ENCODE measurements at places on chromosomes 4 and X.
A peak's percentile ranks its signal among the peaks of the same experiment; 100 is the strongest.

GRCh38 chr4:156291317-156291716 lies 337.7 kb upstream of the CTSO start:
- no peak for DNase-seq

GRCh38 chr4:1249148-1249730 lies 309 bp upstream of the CTBP1 start:
- peak; percentile 84 for DNase-seq

DNA sequence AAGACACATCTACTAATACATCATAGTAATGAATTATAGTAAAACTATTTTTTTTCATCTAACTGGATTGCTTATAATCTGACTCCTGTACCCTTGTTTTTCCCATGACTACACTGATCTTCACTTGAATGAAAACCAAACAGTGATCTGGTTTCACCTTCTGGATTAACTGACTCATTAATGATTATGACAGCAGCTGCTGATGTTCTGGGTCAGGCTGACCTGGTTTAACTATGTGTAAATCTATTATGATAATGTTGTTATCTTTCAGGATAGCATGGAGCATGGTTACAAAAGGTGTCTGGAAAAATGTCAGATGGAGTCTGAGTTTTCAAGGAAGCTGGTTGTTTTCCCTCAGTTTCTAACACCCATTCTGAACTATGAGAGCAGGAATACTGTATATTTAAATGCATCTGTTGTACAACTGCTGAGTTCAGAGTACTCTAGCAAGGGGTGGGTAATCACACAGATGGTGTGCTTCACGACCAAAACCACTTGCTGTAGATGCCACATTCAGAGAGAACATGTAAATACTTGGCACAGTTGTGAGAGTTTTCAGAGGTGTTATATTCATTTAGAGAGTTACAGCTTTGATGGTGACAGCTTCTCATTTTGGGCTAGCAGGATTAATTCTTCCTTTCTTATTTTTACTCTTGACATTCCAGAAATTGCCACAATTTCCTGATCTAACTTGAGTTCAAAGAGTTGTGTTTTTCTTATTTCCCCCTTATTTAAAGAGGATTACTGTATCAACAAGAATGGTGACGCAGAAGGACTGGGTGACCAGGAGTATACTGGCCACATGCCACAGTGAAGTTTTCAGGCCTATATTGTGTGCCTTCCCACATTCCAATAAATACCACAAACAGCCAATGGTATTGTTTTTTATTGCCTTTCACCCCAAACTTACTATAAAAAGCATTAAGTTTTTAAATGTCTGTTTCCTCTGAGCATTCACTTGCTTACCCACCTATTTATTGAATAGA lies 249.7 kb upstream of the TET2 start:
- no peak for DNase-seq

DNA sequence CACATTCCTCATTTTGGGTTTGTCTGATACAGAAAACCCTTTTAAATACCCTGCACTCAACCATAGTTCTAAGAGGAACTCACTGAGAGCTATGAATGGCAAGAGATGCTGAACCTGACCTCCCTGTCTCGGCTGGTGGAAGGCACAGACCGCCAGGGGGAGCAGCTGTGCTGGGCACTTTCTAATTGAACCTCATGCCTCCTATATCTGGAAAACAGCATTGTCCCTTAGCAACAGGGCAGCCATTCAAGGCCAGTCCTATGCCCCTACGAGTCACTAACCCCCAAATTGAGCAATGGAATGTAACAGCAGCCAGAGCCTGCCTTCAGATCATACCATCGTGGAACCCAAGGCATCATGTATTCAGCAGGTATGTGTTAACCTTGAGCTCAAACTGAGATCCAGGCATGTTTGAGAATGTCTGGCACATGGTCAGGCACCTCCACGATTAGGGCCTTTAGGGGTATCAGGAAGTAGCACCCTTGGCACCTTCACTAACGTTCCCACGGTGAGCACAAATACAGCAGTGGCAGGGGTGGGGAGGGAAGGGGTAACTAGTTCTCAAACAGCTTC lies 5.1 kb downstream of the USP27X start:
- DNase-seq: peak; percentile 52

DNA sequence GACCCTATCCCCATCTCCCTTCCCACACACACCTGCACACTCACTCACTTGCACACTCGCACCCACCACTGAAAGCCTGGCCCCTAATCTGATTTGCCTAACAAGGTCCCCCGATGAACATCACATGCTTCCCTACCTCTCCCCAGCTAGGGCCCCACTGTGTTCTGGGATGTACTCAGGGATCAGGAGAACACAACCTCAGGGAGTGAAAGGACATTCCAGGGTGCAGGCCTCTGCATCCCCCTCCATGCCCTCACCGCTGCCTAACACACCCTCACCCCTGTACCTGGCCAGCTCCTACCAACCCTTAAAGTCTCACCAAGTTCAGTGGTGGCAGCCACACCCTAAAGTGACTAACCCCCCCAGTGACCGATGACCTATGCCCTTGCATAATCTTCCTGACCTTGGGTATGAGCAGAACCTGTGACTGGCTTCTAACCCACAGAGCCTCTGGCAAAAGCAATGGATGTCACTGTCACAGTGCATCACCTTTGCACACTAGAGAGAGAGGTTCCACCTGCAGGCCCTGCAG lies 2.4 kb upstream of the AFAP1 start:
- no peak for DNase-seq

DNA sequence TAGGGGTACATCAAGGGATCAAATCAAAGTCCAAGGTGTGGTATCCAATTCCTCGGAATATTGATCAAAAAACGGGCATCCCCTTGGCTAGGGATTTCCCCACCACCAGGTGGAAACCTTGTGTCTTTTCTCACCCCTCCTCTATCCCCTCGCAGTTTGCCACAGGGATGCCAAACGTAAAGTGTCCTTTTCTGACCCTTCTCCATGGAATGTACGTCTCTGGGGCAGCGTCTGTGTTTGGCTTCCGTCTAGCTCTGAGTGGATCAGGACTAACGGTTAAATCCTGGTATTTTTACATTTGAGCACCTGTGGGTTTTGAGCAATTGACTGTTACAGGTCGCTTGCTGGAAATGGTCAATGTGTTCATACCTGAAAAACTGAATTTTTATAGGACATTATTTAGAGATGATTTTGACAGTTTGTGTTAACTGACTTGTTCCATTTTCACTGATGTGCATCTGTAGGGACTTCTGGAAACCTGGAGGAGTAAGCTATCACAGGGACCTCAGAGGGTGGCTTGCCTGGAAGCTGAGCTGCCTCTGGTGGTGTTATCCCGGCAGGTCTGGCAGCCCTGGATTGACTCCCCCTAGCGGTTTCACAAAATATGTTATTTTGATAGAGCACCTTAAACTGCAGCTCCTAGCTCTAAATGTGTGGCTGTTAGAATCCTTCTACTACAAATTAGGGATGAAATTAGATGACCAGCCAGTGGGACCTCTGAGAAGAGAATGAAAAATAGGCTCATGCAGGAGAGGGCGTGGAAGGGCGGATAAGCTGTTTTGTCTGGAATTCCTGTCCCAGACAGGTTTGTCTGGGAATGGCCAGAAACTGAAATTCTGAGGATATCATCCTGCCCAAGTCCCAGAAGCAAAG lies 8.8 kb upstream of the MGST2 start:
- peak; percentile 49 for DNase-seq

GRCh38 chr4:6191448-6192130 lies 8.8 kb downstream of the JAKMIP1 start:
- no peak for DNase-seq

- DNase-seq: no peak
Measured at GRCh38 chrX:153370293-153371055, 30.7 kb downstream of the PNMA6E start.

GRCh38 chr4:136811496-136812077 lies 720.7 kb downstream of the PCDH18 start:
- DNase-seq: no peak

DNA sequence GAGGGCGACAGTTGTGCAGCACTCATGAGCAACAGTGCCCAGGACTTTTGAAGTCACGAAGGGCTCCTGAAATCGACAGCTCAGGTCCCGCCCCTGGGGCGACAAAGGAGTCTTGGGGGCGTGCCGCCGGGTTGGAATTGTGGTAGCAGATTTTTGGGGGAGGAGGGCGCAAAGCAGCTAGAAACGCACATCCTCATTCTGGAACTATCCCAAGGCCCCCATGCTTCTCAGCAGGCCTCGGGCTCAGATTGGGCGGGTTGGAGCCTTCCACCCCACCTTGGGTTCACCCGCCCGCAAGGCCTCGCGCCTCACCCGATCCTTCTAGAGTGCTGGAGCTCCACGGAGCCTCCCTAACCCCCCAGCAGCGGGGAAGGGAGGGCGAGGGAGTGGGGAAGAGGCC lies 85.5 kb downstream of the HPRT1 start:
- DNase-seq: no peak

DNA sequence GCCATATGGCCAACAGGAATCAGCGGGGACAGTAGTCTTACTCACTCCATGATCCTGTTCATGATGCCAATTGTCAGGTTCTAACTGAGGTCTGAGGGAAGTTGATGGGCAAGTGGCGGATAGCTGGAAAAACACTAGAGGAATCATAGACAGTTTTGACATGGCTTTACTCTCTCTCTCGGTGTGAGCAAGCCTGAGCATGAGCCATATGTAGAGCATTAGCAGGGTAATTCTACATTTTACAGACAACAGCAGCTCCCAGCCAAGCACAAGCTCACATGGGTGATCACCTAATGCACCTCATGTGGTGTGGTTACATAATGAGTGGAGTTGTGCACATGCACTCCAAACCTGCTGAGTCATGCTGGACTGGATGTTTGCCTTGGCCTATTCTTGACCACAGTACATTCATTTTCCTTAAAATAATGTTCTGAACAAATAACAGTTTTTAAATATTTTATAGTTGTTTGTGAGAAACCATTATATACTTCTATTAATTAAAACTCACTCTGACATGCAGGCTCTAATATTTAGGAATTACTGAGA lies 429.2 kb downstream of the GPAT3 start:
- no peak for DNase-seq

GRCh38 chr4:185711726-185712125 lies 100.3 kb downstream of the SORBS2 start:
- DNase-seq: no peak

- no peak for DNase-seq
Measured at GRCh38 chr4:20044502-20044911, 207.2 kb upstream of the SLIT2 start.

DNA sequence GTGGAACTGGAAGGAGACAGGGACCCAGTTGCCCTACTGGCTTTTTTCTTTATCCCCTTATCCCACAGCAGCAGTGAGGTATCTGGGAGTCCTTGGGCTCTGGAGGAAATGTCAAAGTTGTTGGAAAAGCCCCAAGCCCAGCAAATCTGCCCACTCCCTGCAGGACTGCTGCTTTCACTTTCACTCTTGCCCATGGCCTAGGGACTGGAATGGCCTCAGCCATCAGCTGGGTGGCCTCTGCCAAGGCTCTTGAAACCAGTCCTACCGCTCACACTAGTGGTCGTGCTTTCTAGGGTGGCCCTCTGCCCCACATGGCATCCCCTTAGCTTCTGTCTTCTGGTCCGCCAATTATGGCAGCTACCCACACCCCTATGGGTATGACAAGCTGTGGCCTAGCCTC lies 9.7 kb upstream of the RHOXF1 start:
- no peak for DNase-seq

DNA sequence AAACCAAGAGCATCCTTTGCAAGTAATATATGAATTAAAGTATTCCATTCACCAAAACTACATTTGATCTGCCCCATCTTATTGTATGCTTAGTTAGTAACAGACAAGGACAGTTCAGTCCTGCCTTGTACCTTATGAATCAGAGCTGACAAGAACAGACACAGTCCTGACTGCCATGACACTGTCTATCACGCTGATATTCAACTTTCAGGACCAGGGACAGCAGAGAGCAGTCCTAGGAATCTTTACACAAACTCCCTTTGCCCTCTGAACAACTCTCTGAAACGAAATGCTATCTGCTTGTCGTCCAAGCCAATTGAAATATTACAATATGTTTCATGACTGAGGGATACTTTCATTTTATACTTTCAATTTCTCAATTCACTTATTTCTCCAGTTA lies 268.6 kb upstream of the VCX start:
- no peak for DNase-seq

DNA sequence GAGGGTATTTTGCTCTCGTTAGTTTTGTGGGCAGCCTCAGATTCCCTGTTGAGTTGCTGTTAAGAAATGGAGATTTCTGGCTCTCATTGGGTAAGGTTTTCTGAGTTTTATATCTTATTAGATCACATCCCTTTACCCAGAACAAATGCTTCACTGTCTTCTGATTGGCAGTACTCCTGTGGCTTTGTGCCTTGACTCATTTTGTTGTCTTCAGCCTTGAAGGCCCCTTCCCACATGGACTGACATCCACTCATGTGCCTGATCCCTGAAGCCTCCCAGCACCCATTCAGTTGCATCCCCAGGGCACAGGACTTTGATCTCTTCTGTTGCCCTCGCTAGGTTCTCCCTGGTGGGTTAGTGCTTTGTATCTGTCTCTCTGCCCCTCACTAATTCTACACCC lies 10.4 kb downstream of the MED28 start:
- no peak for DNase-seq

DNA sequence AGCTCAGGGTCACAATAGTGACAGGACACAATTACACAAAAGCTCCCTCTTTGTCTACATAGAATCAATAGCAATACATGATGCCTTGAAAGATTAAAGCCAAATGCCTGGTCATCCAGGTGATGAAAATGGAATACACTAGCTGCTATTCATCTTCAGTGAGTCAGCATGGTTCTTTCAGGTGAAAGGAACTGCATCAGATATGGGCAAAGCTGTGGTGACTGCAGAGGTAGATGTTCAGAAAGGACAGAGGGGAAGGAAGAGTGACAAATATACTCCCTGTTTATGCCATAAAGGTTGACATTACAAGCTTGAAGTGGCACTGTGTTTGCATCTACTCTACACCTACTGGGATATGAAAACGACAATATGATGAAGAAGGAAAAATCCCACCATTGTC lies 20.0 kb upstream of the FTHL17 start:
- no peak for DNase-seq

GRCh38 chr4:121726642-121727268 lies 30.0 kb upstream of the ANXA5 start:
- peak; percentile 2 for DNase-seq

DNA sequence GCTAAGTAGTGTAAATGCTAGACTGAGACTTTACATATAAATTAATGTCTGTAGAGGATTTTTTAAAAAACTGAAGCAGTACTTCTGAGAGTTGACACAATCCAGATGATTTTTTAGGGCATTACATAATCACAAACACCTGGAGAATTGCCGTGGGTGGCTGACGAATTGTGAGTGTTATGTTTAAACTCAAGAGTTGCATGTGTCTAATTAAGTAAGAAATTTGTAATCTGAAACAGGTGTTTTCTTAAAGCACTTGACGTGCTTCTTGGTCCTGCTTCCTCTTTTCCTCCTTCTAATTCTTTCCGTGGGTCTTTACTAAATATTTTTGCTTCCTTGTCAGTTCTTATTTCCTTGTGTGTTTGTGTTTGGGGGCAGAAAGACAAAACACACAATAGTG lies 27.8 kb downstream of the PIR start:
- DNase-seq: no peak

DNA sequence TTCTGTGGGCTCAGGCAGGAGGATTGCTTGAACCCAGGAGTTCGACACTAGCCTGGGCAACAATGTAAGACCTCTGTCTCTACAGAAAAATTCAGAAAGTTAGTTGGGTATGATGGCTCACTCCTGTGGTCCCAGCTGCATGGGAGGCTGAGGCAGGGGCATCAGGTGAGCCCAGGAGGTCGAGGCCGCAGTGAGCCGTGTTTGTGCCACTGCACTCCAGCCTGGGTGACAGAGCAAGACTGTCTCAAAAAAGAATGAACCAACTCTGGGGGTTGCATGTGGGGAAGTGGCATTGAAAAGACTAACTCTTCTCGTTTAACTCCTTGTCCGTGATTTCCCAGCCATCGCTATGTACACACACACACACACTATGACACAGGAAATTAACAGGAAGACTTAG lies 26.9 kb downstream of the ENOPH1 start:
- no peak for DNase-seq
